Right atrium auricular region (tissue), 2 donors: ENCODE measurements at places on chromosomes 7 and 10. TPM values are rescaled to one million over a fixed set of nuclear protein-coding genes. Genes with fewer than 3 reads are reported as not detected.

RSPH10B2 gene
- not detected for total RNA-seq

- H3K4me3 ChIP-seq = no peak overlapping the region
- H3K27me3 ChIP-seq = no peaks in the 10 kb centered on the region
- DNase-seq = no peak
- no peaks in the 10 kb centered on the region for H3K4me1 ChIP-seq
Observed at GRCh38 chr7:130363026-130363847, 17.1 kb upstream of the CPA1 start.

DNA sequence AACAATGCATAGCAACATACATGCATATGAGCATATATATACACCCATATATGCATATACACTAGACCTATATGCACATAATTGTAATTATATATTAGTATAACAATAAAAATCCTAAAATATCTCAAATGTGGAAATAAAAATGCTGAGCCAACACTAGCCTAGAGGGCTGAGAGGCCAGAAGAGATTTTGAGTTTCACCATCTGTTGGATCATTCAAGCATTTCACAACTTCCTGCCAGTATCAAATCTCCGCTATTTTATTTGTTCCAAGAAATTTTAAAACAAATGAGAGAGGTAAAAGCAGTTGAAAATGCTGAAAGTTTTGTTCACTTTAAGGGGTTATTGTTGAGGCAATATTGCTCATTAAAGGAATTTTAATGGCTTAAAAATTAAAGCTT is 187.0 kb downstream of the PCDH15 start:
- no peaks in the 10 kb centered on the region for H3K27me3 ChIP-seq
- no peak overlapping the region for H3K27ac ChIP-seq
- no peak overlapping the region for H3K4me3 ChIP-seq
- no peaks in the 10 kb centered on the region for H3K36me3 ChIP-seq
- no peak for DNase-seq

DNA sequence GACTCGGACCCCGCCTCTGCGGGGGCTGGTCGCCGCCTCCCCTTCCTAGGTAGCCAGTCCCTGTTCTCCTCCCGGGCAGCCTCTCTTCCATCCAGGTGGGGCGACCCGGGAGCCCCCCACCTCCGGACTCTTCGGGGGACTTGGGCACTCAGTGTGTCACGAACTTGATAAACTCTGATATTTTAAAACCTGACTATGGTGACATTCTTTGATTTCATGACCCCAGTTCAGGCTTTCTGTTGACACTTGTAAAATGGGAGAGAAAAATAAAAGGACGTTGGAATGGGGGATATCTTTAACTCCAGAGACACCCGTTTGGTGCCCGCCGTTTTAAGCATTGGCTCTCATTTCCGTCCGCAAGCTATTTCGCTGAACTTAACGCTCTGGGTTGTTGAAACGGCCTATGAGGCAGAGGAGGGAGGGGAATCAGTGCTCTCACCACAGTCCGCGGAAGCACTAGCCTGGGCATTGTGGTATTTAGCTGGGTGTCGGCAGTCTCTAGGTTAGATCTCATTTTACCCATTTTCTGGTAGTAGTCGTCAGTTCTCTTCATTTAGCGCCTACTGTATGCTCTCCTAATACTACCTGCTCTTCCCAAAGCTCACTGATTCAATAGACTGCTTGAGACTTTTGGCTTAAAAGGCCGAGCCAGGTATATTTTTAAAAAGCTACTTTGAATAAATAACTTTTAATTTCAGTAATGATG is 738 bp downstream of the VPS26A start:
- peak overlapping the region; percentile 97 for H3K4me3 ChIP-seq
- H3K4me1 ChIP-seq = peaks cover 19% of the 10 kb centered on the region
- no peaks in the 10 kb centered on the region for H3K27me3 ChIP-seq

NODAL gene
- not detected for total RNA-seq

KCNH2 gene
- 119 TPM for total RNA-seq

OR9A2 gene
- not detected for total RNA-seq

YAE1 gene
- total RNA-seq = 18.6 TPM

DNA sequence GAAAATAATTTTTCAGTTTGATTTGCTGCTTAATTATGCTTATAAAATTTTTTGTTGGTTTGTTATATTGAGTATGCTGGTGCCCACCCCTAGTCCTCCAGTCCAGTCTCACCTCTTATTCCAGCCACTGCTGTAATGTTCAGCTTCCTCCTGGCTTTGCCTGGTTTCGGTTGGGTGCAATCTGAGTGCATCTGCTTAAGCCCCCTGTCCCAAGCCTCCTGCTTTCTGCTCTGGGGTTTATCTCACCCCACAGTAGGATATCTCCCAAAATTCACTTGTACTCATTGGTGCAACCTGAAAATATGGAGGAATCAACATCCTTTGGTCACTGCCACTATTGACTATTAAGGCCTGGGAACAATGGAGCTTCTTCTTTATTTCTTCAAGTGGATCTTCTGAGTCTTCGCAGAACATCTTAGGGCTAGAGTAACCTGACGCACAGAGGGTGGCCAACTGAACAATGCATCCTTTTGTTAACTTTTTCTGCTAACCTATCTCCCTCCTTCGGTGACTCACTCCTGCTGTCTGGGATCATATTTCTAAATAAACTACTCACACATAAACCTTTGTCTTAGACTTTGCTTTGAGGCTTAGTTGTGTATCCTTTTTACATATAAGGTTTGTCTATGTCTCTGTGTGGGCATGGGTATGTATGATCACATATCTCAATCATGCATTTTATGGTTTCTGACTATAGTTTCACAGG is 19.1 kb upstream of the SOSTDC1 start:
- DNase-seq = no peak
- H3K27ac ChIP-seq = no peak overlapping the region
- H3K36me3 ChIP-seq = no peaks in the 10 kb centered on the region
- H3K4me3 ChIP-seq = no peak overlapping the region

- H3K27me3 ChIP-seq = no peaks in the 10 kb centered on the region
- DNase-seq = no peak
- H3K4me3 ChIP-seq = no peak overlapping the region
- no peak overlapping the region for H3K27ac ChIP-seq
Observed at GRCh38 chr7:20033621-20034400, 183.4 kb downstream of the MACC1 start.

CPN1 gene
- total RNA-seq = not detected

GRCh38 chr10:60536529-60537114 is 146.9 kb upstream of the ANK3 start:
- DNase-seq = no peak
- H3K36me3 ChIP-seq = no peaks in the 10 kb centered on the region

ANKRD7 gene
- 0.79 TPM for total RNA-seq

GRCh38 chr7:112869111-112869774 is 79.0 kb upstream of the TMEM168 start:
- H3K4me1 ChIP-seq = peaks cover 24% of the 10 kb centered on the region
- no peak overlapping the region for H3K4me3 ChIP-seq
- no peak for DNase-seq
- peak overlapping the region; percentile 48 for H3K27ac ChIP-seq
- H3K27me3 ChIP-seq = no peaks in the 10 kb centered on the region

AKR1C4 gene
- not detected for total RNA-seq

GRCh38 chr10:106815427-106816043 is 349.0 kb downstream of the SORCS1 start:
- H3K4me3 ChIP-seq = no peak overlapping the region
- no peaks in the 10 kb centered on the region for H3K36me3 ChIP-seq
- H3K27me3 ChIP-seq = no peaks in the 10 kb centered on the region

DNA sequence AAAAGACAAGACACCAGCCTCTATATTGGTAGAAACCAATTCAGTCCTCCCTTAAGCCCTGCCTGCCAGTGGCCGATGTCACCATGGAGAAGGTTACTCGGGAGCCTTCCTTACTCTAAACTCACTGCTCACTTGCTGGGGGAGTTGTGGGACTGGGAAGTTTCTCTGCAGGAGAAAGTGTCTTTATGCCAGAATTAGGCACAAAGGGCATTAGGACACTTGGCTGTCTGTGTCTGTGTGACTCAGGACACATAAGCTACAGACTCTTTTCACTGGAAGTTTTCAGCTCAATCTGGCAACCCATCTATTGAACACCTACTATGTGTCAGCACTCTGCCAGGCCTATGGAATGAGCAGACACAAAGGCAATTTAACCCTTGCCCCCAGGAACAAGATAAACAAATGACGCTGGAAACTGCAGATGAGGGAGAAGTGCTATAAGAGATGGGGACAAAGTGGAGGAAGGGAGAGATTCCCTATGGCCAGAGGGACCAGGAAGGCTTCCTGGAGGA is 49.5 kb upstream of the CACUL1 start:
- H3K27ac ChIP-seq = no peak overlapping the region
- no peaks in the 10 kb centered on the region for H3K27me3 ChIP-seq
- DNase-seq = no peak
- H3K36me3 ChIP-seq = no peaks in the 10 kb centered on the region
- H3K4me1 ChIP-seq = no peaks in the 10 kb centered on the region
- no peak overlapping the region for H3K4me3 ChIP-seq

SUN1 gene
- 84.4 TPM for total RNA-seq

DNA sequence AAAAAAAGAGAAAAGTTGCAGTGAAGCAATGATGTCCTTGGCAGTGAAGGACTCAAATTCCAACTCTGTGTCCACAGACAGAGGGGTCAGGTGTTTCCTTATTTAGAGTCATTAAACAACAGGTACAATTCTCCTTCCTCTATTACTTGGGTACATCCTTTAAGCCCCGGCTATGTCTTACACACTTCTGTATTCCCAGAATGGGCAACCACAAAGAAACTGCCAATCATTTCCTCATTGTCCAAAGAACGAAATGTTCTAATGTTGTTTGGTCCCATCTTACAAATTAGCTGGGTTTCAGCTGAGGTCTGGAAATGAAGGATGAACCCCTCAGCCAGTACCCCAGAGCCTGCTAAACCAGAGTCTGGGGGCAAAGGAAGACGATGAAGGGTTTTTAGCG is 59.5 kb downstream of the GRB10 start:
- H3K4me1 ChIP-seq = no peaks in the 10 kb centered on the region
- DNase-seq = no peak
- H3K27me3 ChIP-seq = no peaks in the 10 kb centered on the region

CYP3A4 gene
- 0.43 TPM for total RNA-seq

PDE6C gene
- total RNA-seq = not detected

ZMIZ2 gene
- 21.3 TPM for total RNA-seq

CLDN4 gene
- total RNA-seq = 0.41 TPM

GPER1 gene
- total RNA-seq = 6.9 TPM

DNA sequence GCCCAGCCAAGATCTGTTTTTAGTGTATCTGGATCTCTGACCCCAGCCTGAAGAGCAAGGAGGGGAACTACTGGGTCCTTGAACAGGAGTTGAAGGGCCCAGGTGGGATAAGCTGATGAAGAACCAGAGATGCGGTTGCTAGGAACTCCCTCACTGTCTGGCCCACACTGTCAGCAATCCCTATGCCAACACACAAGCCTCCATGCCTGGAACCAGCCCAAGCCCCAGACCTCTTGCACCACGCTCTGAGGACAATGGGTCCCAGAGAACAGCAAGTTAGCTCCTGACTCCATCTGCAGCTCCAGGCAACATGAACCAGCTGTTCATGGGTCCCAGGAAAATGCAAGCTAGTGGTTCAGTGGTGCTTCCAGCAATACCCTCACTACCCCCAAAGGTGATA is 2.4 kb downstream of the NAT16 start:
- H3K27ac ChIP-seq = no peak overlapping the region
- H3K4me3 ChIP-seq = no peak overlapping the region

DNA sequence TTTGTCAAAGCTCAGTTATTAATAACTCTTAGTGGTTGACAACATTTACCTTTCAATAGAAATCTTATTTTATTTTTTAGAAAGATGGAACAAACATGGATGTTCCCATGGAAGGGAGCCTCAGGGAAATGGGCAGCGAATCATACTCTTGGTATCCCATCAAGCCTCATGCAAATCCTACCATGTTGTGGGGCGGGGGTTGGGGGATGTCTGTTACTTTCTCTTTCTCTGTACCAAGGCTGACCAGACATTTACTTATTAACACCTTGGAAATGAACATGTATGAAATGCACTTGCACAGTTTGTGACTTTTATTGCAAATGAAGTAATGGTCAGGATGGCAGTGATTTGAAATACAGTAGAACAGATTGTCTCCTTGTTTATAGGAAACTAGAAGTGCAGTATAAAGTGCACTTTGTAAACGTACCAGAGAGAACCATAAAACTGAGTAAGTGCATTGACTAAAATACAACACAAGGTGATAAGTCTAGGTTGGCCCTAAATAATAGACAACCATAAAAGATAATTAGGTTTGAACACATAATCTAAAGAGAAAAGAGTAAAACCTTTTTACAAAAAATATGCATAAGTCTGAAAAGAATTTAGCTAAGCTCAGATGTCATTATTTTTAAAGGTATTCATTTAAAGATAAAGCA is 32.4 kb downstream of the SEMA3D start:
- H3K36me3 ChIP-seq = no peaks in the 10 kb centered on the region
- no peak for DNase-seq
- no peaks in the 10 kb centered on the region for H3K4me1 ChIP-seq
- no peaks in the 10 kb centered on the region for H3K27me3 ChIP-seq
- H3K4me3 ChIP-seq = no peak overlapping the region

AS3MT gene
- 17.3 TPM for total RNA-seq
